ENCODE measurements at places on chromosomes 5 and 9.

DNA sequence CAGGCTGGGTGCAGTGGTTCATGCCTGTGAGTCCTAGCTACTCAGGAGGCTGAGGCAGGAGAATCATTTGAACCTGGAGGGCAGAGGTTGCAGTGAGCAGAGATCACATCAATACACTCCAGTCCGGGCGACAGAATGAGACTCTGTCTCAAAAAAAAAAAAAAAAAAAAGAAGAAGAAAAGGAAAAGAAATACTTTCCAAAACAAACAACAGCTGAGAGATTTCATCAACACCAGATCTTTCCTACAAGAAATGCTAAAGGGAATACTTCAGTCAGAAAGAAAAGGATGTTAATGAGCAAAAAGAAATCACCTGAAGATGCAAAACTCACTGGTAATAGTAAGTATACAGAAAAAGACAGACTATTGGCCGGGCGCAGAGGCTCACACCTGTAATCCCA is 8.4 kb downstream of the CCIN start:
- no peak for DNase-seq

DNA sequence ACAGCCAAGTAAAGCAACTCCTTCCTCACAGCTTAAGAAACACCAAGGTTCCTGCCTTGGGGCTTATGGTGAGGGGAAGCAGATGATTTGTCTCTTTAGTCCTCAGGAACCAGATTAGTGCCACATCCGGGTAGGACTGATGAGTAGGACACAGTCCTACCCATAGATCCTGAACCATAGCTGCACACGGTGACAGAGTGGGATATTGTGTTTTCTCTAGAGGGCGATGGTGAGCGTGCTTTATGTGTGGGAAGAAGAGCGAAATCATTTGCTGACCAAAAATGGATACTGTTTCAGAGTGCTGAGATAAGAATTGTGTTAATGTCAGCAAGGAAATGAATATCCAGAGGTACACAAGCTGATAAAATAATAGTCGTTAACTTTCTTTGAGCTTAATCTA is 209.0 kb upstream of the FBXL7 start:
- no peak for DNase-seq

GRCh38 chr9:132588098-132588497 is 5.7 kb downstream of the BARHL1 start:
- DNase-seq, result no peak

DNA sequence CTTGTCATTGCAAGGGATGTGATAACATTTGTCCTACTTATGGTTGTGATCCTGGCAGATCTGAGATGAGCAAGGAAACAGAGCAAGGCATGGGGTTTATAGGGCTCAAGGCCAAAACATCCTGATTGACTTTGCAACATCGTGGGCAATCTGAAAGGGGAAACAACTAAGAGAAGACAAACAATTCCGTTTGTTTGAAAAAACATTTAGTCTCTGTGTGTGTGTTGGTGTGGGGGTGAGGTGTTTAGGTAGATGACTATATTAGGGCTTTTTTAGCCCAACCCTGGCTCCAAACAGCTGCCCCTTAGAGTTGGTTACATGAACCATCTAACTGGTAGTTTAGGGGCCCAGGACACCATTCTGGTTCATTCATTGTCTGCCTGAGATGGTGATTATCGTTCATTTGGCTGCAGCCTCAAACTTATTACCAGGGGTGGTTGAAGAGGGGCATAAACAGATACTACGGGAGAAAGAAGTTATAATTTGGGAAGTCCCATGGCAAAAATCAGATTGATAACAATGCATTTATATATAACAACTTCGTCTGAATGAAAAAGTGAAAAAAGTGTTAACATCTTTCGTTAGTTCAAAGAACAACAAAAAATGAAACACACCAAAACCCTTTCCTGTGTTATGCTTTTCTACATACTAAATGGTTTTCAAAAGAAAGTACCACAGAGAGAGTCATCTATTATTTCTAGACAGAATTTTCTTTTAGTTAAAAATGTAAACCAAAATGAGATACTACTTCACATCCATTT is 5.7 kb downstream of the FYB1 start:
- no peak for DNase-seq

DNA sequence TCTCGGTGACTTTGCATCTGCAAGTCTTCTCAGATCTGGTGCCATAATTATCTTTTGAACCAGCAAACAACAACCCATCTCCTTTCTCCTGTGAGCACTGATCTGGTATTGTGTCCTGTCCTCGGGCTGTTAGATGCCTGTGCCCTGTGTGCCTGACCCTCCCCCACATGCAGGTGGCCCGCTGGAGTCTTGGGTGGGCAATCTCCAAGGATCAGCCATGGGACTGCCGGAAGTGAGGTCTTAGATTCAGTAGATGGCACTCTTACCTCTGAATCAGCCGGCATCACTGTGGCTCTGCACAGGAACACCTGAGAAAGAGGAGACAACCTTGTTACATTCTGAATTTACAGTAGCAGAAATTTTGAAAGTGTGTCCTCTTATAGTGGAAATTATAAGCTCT is 172.4 kb downstream of the IRX2 start:
- DNase-seq, result no peak

- DNase-seq, result no peak
Measured at GRCh38 chr9:98794802-98795201, 1.6 kb downstream of the ANKS6 start.

DNA sequence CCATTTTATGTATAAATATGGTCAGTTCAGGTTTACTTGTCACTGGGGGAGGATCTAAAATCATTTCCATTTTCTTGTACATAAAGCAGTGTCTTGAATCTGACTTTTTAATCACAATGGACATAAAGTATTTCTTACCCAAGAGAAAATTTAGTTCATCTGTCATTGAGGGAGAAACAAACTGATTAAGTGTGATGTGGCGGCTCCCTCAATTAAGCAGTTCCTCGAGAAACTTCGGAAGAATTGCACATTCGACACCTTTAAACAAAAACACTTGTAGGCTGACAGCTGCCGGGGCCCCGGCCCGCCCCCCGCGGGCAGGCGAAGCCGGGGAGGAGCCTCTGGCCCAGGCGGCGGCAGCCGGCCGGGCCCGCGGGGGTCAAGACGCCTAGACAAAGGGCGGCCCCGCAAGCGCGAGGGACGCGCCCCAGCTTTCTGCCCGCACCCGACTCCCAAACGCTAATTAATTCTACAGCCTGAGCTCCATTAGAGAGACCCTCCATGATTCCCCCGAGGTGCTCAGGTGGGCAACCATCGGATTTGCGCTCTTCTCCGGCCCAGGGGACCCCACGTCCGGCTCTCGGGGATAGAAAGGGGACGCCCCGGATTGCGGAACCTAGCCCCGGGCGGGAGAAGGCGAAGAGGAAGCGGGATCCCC is 750 bp downstream of the TRIM36 start:
- peak; percentile 33 for DNase-seq

DNA sequence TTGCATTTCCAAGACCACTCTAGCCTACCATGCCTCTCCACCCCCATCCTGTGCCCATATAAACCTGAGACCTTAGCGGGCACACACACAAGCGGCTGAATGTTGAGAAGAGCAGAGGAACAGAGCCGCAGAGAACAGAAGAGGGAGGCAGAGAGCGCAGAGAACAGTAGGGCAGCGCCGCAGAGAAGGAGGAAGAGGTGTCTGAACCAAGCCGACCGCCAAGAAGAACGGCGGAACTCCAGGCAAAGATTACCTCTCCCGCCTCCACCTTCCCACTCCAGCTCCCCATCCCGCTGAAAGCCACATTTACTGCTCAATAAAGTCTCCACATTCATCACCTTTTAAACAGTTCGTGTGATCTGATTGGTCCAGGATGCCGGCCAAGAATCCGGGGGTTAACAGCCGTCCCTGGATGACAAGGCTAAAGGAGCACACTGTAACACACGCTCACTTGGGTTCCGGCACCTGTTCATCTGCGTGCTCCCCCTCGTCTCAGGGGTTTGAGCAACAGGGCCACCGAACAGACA is 33.2 kb downstream of the GRIN3A start:
- no peak for DNase-seq

- DNase-seq, result no peak
Measured at GRCh38 chr9:115943431-115944165, 210.0 kb upstream of the PAPPA start.

DNA sequence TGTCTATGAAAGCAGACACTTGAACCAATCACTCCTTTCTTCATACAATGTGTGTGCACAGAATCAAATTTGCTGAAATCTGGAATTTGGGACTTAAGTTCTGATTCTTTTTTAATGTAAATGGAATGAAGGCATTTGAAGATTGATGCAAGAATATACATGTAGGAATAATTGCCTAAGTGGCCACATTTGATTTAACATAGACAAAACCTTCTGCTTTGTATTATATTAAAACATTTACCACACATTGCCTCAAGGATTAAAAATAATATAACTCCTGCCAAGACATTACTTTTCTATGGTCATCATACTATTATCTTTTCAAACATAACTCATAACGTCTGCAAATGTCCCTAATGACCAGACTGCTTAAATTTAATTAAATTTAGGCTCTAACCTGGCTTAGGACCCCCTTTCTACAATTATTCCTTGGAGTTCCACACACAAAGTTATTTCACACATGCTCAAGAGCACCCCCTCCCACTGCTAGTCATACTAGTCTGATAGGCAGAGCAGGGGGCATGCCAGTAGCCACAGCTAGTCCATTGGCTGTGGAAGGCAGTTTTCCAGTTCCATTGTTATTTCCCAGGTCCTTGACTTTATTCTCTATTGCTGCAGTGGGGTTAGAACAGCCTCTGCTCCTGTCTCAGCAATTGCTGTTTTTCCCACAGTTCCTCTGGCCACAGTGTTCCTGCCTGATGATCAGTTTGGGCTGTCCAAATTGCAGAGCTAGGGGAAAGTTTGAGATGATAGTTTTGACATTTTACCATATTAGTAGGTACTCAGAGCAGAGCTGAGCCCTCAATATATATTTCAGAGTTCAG is 360.6 kb upstream of the GRAMD2B start:
- no peak for DNase-seq

- DNase-seq, result no peak
Measured at GRCh38 chr5:110832683-110833082, 93.9 kb downstream of the SLC25A46 start.

DNA sequence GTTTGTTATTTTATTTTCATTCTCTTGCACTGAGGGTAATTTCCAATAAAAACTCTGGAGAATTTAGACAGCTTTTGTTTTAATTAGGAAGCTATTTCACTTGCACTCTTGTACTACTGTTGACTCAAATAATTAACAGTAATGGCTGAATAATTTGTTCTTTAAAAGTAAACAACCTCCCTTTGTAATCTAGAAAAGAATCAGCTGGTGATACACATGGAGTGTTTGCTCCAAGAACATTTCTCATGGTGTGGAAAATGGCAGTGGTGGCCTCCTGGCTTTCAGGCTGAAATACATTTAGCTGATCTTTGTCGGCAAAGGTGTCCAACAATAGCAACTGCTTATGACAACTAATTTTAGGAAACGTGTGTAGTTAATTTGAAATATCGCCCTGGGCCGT is 129.4 kb downstream of the C9orf152 start:
- DNase-seq, result no peak

GRCh38 chr5:321230-321725 is at the start of gene AHRR:
Gene AHRR, plus strand, starts transcription at chr5:321714. Its CDS starts 22,189 bp downstream, at chr5:343903.
- DNase-seq, result peak; percentile 96

GRCh38 chr5:4643190-4643589 is 496.9 kb upstream of the ADAMTS16 start:
- DNase-seq, result no peak

DNA sequence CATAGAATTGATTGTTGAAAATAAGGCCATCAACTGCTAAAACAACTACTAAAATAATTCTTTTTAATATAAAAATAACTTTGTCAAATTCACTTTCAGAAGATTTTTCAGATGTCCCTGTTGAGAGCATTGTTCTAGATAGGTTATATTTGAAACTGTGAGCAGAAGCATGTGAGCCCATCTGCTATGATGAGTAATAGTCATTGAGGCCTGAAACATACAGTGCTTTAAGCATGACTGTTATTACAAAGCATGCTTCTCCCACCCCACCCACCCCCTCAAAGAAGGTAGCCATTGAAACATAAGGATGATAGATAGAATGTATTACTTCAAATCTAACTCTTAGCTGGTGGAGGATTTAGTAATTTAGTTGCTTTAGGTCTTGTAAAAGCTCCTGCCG is 86.0 kb downstream of the UHRF2 start:
- no peak for DNase-seq

GRCh38 chr5:135266975-135267374 is 132.1 kb downstream of the MACROH2A1 start:
- DNase-seq, result no peak

DNA sequence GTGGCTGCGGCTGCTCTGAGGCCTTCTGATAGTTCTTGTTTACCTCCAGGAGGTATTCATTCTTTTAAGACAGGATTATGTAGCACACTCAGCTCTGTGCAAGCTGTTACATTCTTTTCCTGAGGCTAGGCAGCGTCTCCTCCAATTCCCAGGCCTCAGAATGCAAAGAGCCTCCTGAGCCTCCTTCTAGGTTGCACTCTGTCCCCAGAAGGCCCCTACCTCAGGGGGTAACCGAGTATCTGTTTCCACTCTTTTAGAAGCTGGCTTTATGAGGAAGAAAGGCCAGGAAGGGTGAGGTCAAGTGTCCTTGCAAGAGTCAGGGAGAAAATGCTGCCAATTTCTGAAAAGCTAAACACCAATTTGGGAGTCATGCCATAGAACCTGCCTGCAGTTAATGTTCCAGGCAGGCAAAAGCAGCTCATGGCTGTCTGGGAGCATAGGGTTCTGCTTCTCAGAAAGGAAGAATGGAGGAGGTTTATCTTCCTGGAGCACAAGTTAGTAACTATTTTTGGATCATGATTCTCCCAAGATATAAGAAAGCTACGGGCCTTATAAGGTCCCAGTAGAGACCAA is 178.9 kb downstream of the SEMA6A start:
- no peak for DNase-seq
